Immature natural killer cell (primary cell): ENCODE measurements at places on chromosomes 1 and 21.

GRCh38 chr1:163241746-163242145 is 39.0 kb upstream of the RGS5 start:
- DNase-seq = no peak

GRCh38 chr1:116001739-116002487 is 25.6 kb downstream of the SLC22A15 start:
- no peak for DNase-seq

DNA sequence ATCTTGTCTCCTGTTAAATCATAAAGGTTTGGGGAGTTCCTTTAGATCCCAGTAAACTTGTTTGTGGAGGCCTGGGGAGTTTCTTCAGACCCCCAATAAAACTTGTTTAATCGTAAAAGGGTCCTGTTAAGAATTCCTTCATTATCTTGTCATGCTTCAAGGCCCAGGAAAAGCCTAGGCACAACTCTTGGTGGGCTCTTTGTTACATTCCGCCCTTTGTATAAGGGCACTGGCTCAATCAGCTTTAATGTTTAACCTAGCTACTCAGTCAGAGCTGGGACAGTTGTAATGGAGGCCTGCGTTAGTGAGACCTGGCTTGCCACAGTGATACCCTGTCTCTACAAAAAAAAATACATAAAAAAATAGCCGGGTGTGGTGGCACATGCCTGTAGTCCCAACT is 77.2 kb downstream of the MPZL1 start:
- DNase-seq = no peak

- no peak for DNase-seq
Observed at GRCh38 chr1:70205071-70205433, 327 bp downstream of the LRRC40 start.

- no peak for DNase-seq
Observed at GRCh38 chr1:35851132-35851869, 31.7 kb upstream of the AGO1 start.

DNA sequence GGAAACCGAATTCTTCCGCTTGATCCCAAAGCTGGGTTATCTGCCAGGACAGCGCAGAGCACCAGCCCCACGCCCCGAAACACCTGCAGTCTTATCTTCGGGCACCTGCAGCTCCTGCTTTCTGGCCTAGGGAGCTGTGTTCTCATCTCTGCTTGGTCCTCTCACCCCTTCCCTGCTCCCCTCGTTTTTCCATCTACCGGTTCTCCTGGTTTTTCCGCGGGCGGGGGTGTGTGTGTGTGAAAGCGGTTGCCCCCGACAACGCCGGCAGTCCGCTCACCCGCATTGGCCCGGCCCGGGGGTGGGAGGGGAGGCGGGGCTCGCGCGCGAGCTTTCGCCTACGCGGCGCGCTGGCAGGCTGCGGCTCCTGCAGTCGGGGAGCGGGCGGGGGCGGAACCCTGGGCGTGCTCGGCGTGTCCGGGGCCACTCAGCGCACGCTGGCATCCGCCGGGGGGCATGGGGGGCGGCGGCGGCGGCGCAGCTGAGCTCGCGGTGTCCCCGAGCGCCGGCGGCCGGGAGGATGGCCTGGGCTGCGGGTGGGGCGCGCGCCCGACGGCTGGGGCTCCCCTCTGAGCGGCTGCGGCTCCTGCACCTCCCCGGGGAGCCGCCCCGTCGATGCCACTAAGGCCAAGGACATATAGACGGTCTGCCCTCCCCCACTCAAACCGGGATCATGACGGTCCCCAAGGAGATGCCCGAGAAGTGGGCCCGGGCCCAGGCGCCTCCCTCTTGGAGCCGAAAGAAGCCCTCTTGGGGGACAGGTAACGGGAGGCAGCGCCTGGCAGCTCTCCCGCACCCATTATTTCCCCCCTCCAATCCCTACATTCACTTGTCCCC is 3.2 kb downstream of the ATP8B2 start:
- DNase-seq = peak; percentile 88

GRCh38 chr1:171310661-171311087 is 3.3 kb upstream of the FMO4 start:
- no peak for DNase-seq

- DNase-seq = no peak
Observed at GRCh38 chr1:59045137-59045536, 251.8 kb upstream of the FGGY start.

DNA sequence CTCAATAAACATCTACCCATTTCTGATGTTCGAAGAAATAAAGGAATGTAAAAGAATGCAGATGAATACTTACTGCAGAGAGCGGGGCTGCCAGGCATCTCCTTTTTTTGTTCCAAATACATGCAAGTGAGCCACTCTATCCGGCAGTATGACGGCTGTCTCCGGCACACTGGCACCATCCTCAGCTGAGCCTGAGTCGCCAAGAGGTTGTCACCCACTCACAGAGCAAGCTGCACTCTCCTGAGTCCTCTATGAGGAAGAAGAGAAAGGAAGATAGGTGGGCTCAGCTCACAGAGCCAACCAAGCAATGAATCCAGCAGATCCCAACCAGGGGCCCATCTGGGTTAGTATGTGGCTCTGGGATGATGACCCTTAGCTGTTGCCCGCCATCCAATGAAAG is 65.3 kb downstream of the CD46 start:
- no peak for DNase-seq

DNA sequence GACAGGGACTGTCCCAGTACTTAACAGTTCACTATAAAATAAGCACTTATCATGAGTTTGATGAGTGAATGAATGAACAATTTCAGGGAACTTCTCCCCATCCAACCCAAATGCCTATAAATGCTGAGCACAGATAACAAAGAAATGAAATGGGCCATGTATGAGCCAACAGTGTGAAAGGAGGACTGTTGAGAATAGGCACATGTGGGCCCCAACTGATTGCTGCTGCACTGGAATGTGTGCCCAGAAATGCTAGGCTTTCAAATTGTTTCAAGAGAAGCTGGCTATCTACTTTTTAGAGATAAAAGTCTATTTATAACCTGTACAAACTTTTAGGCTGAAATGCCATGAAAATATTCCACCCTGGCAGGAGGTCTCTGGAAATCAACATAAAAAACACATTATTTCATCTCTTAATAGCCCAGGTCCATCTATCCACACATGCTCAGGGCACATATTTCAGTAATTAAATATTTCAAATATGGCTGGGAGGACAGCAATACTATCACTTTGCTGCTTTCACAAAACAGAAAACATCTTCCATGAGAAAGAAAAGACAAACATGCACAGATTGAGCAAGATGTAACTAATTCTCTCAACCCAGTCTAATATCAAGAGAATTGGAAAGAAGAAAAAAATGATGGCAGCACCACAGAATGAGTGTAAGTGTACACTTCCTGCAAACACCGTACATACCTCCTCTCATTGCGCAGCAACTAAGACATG is 49.8 kb downstream of the COLGALT2 start:
- DNase-seq = no peak

- no peak for DNase-seq
Observed at GRCh38 chr1:66998972-66999371, 55.0 kb downstream of the SLC35D1 start.

DNA sequence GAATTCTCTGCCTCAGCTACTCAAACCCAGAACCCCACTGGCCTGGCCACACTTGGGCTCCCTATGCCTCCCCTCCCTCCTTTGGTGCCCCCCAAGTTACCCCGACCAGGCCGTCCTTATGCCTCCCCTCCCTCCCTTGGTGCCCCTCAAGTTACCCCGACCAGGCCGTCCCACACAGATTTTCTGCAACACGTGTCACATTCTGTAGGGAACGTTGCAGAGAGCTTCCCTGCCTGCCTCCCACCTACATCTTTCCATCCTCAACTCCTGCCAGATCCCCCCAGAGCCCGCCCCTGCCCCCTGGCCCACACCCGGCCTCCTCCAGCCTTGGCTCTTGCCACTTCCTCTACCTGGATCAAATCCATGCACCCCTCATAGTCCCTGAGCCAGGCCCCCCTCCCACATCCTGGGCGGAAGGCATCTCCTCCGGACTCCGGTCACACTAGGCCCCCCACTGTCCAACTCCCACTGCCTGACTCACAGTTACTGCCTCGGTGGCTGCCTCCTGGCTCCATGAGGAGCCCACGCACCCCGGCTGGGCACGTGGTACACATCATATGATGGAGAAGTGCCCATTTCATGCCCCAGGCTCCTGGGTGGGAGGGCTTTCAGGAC is 41.2 kb downstream of the KCNAB2 start:
- DNase-seq = no peak

DNA sequence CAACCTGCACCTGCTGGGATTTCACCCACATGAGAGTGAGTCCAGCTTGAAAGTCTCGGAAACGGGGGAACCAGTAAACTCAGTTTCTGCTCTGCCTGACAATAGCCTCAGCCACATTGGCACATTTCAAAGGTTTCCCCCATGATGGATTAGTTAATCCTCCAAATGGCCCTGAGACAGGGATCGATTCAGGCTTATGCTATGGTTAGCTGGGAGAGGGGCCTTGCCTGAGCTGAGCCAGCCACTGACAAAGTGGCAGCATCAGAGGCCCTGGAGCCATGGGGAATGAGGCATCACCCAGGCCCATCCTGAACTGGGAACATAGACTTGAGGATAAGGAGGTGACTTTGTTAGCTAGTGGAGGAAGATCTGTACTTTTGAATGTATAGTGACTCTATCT is 2.9 kb upstream of the CLSTN1 start:
- no peak for DNase-seq

GRCh38 chr21:39934895-39935294 is 67.7 kb downstream of the PCP4 start:
- DNase-seq = no peak

- no peak for DNase-seq
Observed at GRCh38 chr1:172238965-172239364, 181.5 kb upstream of the C1orf105 start.

DNA sequence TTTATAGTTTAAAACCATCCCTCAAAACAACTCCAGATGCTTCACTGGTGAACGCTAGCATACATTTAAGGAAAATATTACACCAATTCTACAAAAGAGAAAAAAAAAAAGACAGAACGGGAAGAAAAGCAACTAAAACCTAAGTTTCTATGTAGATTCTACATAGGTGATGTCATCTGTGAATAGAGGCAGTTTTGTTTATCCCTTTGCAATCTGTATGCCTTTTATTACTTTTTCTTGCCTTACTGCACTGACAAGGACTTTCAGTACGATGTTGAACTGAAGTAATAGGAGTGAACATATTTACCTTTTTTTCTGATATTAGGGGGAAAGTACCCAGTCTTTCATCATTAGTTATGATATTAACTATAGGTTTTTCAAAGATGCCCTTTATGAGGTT is 101.7 kb upstream of the HAO2 start:
- no peak for DNase-seq

GRCh38 chr1:40690771-40691537 is 550 bp upstream of the NFYC start:
- peak; percentile 9 for DNase-seq

DNA sequence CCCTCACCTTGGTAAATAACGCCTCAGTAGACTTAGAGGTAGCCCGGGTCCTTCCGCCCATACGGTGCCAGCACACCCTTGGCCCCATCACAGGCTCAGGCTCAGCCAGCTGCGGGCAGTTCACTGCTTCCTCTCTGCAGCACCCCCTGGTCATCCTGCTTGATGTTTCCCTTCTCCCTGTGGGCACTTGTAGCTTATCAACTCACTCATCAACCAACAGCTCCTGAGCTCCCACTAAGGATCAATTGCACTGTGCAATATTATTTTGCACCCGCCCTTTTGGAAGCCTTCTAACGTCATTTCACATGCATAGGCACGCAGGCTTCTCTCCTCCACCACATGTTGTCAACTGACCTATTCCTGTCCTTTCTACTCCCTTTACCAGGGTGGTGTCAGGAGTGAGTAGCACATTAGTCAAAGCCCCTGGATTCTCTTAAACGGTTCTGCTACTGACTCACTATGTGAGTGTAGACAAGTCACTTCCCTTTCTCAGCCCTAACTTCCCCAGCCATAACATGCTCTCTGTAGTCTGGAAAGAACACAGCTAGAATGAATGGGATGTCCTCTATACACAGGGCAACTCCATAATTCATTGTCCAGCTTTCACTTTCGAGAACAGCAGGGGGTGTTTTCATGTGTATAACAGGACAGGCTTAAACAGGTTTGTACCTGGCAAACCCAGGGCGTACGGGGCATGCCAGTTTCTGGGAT is 47.1 kb upstream of the IRF2BP2 start:
- DNase-seq = no peak

DNA sequence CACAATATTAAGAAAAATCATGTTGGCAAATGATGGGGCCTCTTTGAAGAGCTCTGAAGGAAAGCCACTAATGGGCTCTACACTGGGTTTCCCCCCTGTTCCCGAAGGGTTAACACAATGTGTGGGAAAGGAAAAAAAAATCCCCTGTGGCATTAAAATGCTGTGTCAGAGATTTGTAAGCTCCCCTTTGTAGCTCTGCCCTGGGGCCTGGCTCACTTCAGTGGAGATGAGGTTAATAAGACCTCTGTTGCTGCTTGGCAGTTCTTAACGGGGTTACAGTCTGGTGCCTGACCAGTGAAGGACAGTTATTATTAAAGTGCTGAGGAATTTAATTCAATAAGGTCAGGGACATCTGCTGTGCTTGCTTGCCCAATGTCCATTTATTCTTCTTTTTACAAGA is 129.7 kb upstream of the UBE2U start:
- no peak for DNase-seq

GRCh38 chr1:86868477-86868876 is 45.4 kb downstream of the SELENOF start:
- DNase-seq = no peak

- peak; percentile 63 for DNase-seq
Observed at GRCh38 chr1:20696397-20697333, 21.1 kb downstream of the KIF17 start.
